ENCODE measurements at places on chromosomes 16 and 17.
A peak's percentile ranks its signal among the peaks of the same experiment; 100 is the strongest.

- no peak for DNase-seq
These were observed 82.7 kb upstream of the CREBBP start for GRCh38 chr16:3963203-3963602.

- no peak for DNase-seq
These were observed 800 bp downstream of the PLEKHH3 start for GRCh38 chr17:42675965-42676423.

- DNase-seq: peak; percentile 69
These were observed 9.4 kb downstream of the CCDC182 start for GRCh38 chr17:57735707-57736106.

- no peak for DNase-seq
These were observed 674 bp downstream of the PPP1R27 start for GRCh38 chr17:81833921-81834830.

DNA sequence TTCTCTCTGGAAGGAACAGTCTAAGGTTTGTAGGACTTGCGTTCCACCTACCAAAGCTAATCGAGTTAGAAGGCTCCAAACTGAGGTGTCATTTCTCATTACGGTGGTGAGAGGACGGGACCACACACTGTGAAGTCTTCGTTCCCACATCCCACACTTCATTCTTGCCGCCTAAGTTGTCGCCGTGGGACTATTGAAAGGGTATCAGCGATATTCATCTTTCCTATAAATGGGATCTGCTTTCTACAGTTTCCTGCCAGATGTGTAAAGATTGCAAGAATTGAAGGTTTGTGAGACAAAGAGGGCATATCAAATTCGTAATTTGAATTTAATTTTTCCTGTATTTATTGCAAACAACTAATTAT lies 608 bp upstream of the TRIM37 start:
- DNase-seq: no peak

GRCh38 chr17:17900615-17901520 lies 64.1 kb upstream of the SREBF1 start:
- DNase-seq: no peak

DNA sequence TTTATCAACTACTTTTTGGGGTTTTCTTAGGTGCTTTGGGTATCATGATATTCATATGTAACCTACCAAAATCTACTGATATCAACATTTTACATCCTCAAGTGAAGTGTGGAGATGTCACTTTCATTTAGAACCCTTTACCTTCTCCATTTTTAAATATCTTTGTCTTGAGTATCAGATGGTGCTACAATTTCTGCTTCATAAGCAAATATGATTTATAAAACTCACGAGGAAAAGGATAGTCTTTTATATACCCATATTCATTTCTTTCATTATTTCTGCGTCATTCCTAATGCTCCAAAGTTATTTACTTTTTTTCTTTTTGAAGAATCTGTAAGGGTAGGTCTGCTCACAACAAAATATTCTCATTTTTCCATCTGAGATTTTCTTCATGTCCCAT lies 991.7 kb downstream of the CDH11 start:
- no peak for DNase-seq

DNA sequence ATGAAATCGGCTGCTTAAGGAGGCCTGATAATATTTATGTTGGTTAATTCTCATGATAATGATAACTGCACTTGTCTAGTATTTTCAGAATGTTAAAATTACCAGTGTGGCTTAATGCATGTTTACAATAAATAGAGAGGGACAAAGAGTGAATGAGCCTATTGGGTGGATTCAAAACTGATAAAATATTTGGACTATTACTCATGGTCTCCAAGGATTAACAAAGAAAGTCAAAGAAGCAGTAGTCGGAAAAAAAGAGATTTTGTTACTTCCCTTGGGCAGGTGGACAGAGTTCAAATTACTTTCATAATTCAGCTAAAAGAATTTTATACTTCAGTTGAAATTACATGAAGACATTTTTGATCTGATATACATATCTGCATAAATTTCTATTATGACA lies 258.2 kb upstream of the PMFBP1 start:
- DNase-seq: no peak

GRCh38 chr16:12742741-12743140 lies 60.9 kb downstream of the CPPED1 start:
- DNase-seq: no peak

- DNase-seq: no peak
These were observed 55.9 kb downstream of the CDK12 start for GRCh38 chr17:39517224-39517623.

DNA sequence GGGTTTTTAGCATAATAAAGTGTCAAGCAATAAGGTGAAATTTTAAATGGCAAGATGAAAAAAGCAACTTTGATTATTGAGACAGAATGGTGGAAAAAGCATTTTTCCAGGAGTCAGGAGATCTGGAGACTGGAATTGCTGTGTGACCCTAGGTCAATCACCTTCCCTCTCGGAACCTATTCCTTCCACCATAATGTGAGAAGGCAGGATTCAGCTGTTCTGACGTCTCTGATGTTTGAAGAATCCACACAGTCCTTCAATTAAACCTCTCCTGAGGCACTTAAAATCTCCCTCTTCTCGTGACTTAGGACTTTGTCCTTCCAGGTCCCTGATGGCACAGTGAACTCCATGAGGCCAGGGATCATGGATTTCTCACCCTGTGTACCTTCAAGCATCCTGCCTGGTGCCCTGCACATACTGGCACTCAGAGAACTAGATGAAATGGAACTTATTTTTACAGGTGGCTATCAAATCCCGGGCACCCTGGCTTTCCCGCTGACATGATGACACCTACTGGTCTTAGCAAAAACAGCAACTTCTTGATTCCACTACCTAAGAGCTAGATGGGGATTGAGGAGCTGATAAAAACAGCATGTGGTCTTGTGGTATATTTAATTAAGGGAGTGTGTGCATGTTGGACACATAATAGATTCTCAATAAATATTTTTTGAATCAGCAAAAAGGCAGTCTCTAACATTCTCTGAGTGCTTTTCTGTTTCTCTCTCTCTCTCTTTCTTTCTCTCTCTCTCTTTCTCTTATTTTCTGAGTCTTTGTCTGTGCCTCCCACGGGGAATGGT lies 2.3 kb upstream of the CCDC182 start:
- peak; percentile 86 for DNase-seq

- DNase-seq: peak; percentile 36
These were observed 22.7 kb upstream of the CD300E start for GRCh38 chr17:74646231-74646630.

GRCh38 chr16:56357241-56357764 lies 68.0 kb downstream of the AMFR start:
- DNase-seq: no peak

- DNase-seq: no peak
These were observed 3.8 kb downstream of the TBL3 start for GRCh38 chr16:1975432-1976215.

- DNase-seq: no peak
These were observed 74.8 kb downstream of the XYLT1 start for GRCh38 chr16:17395849-17396480.

DNA sequence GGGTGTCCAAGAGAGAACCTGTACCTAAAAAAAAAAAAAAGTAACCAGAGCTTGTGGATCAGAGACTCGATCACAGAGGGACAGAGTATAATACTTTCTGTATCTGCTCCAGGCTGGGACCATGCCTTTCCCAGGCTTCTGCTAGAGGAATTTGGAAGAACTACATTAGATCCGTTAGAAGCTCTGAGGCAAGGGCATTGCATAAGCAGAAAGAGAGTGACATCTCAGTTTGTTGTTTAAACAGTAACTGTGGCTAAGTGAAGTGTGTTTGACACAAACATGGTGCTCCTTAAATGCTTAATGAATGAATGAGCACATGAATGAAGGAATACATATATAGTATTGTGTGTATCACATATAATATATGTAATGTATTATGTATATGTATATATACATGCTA lies 131.2 kb downstream of the HS3ST3B1 start:
- no peak for DNase-seq

DNA sequence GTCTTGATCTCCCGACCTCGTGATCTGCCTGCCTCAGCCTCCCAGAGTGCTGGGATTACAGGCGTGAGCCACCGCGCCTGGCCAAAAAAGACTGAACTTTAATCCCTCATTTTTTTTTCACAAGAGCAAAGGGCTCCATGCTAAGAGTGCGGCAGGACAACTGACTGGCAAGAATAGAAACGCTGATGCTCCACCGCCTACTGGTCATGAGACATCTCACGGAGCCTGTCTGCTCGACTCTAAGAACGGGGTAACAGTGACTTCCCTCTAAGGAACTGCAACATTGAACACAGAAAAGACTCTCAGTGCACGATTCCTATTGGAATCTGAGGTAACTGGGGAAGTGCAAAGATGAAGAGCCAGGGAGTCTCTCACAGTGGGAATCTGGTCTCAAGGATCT lies 23.9 kb downstream of the HIGD1B start:
- no peak for DNase-seq

- no peak for DNase-seq
These were observed 22.2 kb downstream of the ANKFY1 start for GRCh38 chr17:4241535-4241934.

GRCh38 chr16:83794860-83795554 lies 12.8 kb upstream of the HSBP1 start:
- no peak for DNase-seq

DNA sequence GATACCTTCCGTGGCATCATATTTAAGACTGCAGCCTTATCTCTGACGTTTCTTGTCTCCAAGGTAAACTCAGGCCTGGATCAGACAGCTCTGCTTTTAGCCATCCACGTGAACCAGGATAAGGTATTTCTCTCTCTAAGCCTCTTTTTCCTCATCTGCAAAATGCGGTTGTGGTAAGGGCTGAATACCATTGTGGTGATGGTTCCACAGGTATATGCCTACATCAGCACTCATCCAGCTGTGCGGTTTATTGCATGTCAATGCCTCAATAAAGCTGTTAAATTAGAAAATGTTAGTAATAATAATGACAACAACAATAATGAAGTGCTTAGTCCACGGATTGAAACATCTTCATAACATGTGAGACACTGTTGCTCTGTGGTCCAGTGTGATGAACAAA lies 104.4 kb downstream of the GRIN2A start:
- DNase-seq: no peak

DNA sequence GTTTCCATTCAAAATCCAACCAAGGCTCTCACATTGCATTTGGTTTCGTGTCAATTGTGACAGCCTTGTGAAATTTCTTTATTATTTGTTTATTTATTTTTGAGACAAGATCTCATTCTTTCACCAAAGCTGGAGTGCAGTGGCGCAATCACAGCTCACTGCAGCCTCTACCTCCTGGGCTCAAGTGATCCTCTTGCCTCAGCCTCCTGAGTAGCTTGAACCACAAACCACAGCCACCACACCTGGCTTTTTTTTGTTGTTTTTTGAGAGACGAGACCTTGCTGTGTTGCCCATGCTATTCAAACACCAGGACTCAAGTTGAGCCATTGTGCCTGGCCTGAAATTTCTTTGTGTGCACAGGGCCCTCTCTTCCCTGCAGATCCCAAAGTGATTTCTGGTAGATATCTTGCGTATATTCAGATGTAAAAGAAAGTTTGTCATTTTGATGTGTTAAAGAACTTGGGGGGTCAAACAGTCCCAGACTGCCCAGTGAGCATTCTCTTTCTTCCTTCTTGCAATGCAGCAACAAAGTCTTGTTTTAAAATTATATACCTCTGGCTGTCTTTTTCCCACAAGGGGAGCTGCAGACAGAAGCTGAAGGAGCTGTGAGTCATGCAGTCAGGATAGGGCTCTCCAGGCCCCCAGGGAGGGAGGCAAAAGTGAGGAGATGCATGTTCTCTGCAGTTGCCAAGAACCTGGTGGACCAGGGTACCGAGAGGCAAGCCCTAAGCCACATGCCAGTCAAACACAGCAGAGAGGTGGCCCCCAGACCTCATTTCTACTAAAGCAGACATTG lies 15.5 kb upstream of the USP22 start:
- no peak for DNase-seq

- DNase-seq: no peak
These were observed 275.5 kb upstream of the N4BP1 start for GRCh38 chr16:48885471-48885870.

- no peak for DNase-seq
These were observed 2.1 kb downstream of the NAGPA start for GRCh38 chr16:5031601-5032000.

- DNase-seq: no peak
These were observed 28.5 kb upstream of the NACA2 start for GRCh38 chr17:61619493-61619892.

- DNase-seq: no peak
These were observed 153.9 kb upstream of the CACNG3 start for GRCh38 chr16:24102209-24102660.

DNA sequence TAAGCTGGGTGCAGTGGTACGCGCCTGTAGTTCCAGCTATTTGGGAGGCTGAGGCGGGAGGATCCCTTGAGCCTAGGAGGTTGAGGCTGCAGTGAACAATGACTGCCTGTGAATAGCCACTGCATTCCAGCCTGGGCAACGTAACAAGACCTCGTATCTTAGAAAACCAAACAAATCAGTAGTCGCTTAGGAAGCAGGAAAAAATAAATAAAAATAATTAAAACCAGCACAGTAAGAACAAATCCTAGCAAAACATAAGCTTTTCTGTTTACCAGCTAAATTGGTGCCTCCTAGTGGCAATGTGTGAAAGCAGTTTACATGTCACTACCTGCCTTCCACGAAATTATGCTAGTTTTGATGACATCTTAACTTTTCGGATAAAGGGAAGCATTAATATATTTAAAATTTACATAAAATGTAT lies 1.3 kb downstream of the ARMC5 start:
- no peak for DNase-seq

- DNase-seq: no peak
These were observed 56.0 kb upstream of the TOB1 start for GRCh38 chr17:50922107-50922506.

DNA sequence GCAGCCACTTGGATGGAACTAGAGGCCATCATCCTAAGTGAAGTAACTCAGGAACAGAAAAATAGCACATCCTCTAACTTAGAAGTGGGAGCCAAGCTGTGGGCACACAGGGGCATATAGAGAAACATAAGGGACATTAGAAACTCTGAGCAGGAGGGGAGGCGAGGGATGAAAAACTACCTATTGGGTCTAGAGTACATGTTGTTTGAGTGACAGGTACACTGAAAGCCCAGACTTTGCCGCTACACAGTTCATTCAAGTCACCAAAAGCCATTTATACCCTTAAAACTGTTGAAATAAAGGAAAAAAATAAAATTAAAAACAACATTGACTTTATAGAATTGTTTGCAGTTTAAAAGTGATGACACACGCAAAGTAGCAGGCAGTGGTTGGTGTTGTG lies 236.6 kb downstream of the SNX29 start:
- no peak for DNase-seq

GRCh38 chr17:32971171-32971570 lies 20.5 kb upstream of the SPACA3 start:
- DNase-seq: no peak

Data from NCI-H1436 (cell line).